ENCODE measurements at places on chromosomes 7 and 10. TPM values are rescaled to one million over a fixed set of nuclear protein-coding genes. Genes with fewer than 3 reads are reported as not detected.

Gene CALML3
- total RNA-seq = not detected

DNA sequence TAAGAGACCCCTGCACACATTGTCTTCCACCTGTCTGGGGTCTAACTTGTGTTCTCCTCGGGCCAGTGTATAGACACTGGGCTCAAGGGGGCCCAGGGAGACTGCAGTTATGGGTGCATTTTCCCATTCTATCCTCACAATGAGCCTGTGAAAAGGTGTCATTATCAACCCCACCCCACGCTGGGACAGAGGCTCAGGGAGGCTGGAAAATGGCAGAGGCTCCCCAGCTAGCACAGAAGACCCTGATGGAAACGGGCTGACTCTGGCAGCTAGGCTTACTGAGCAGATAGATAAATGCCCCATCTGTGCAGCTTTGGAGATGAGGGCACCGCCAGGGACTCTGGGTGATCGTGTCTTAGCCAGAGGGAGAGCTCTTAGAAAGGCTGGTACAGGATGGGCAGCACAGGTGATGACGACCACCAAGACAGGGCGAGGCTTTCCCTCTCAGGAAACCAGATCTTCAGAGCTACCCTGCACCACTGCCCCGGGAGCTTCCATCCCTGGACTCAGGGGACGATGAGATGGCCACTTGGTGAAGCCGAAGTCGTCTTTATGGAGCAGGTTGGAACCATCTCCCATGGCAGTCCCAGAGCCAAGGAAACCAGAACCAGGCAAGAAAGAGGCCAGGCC is 58.2 kb upstream of the CHST15 start:
- no peak for DNase-seq

DNA sequence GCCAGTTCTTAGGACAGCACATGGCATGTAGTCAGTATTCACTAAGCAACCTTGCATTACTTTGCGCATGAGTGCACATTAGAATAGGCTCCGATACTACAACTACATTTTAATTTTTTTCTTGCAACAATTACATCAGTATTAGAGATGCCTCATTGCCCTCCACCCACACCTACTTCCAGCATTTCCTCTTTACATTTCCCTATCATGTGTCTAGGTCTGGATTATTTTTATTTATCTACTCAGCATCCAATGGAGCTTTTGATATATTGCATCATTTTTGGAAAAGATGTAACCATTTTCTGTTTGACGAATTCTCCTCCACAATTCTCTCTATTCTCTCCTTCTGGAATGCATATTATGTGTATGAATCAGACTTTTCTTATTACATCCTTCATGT is 258.2 kb upstream of the GLI3 start:
- no peak for DNase-seq

DNA sequence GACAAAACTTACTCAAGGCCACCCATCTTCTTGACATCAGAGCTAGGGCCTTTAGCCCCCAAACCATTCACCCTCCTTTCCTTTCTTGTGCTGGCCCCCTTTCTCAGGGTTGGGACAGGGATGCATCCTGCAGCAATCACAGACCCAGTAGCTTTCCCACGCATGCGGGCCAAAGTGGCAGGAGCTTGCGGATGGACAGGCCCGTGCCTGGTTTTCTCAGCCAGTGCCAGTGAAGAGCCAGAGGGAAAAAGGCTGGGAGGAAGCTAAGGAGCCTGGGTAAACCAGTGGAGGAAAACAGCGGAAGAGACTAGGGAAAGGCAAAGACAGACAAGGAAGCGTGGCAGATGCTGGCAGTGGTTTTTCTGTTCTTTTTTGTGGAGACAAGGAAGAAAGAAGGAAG is 5.1 kb upstream of the BLNK start:
- DNase-seq = no peak

DNA sequence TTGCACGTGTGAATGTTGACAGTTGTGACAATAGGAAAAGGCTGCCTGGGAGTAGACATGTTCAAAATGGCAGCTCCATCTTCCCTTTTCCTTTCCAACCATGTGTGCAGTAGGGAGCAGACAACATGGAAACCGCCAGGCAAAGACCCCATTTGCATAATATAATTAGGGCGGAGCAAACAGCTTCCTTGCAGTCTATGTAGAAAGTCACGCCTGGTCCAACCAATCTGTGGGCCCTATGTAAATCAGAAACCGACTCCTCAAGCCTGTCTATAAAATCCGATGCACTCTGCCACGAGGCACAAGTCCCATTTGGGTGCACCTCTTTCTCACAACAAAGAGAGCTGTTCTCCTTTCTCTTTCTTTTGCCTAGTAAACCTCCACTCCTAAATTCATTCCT is 19.6 kb downstream of the NEBL start:
- DNase-seq = no peak

GRCh38 chr7:107069457-107069856 is 25.0 kb downstream of the PRKAR2B start:
- DNase-seq = no peak

Measured in OCI-LY7 (cell line).